Esophagus muscularis mucosa (tissue), 4 donors: ENCODE measurements at places on chromosomes 3 and 15. TPM values are rescaled to one million over a fixed set of nuclear protein-coding genes. Genes with fewer than 3 reads are reported as not detected.

The ZDHHC23 gene
- 2.5 TPM for total RNA-seq

The SH2D7 gene
- total RNA-seq: not detected

The TRPM1 gene
- total RNA-seq: not detected

The NR1I2 gene
- total RNA-seq: not detected

The CPB1 gene
- total RNA-seq: 0.46 TPM

The KLHL6 gene
- total RNA-seq: 4.1 TPM

The KIF23 gene
- 1.7 TPM for total RNA-seq

The IQCF5 gene
- not detected for total RNA-seq

The HCN4 gene
- total RNA-seq: not detected

The MORC1 gene
- not detected for total RNA-seq

The GUCA1C gene
- total RNA-seq: not detected

The GOLGA8M gene
- total RNA-seq: 0.71 TPM

The NAALADL2 gene
- 3.8 TPM for total RNA-seq

The FAH gene
- total RNA-seq: 13.2 TPM

The CA12 gene
- total RNA-seq: 3.3 TPM

The HCLS1 gene
- 20.5 TPM for total RNA-seq

The PIERCE2 gene
- 4.2 TPM for total RNA-seq

The COPG1 gene
- total RNA-seq: 89.1 TPM

The CAMKV gene
- total RNA-seq: not detected

The PLIN1 gene
- 5.8 TPM for total RNA-seq

The CHST13 gene
- total RNA-seq: 0.42 TPM

The ITPKA gene
- total RNA-seq: 0.97 TPM

The ALDH1A3 gene
- 46.1 TPM for total RNA-seq

The CLSTN2 gene
- total RNA-seq: 3.7 TPM

The SERF2 gene
- total RNA-seq: 811 TPM

The TM4SF4 gene
- total RNA-seq: 5.5 TPM

The LYZL4 gene
- not detected for total RNA-seq

The PAK2 gene
- total RNA-seq: 51.1 TPM

The CACNA1D gene
- total RNA-seq: 1.4 TPM

The CCDC39 gene
- total RNA-seq: not detected

The VGLL3 gene
- total RNA-seq: 26.2 TPM

The TGM5 gene
- total RNA-seq: 0.33 TPM

The LMAN1L gene
- total RNA-seq: 0.66 TPM

The ZNF80 gene
- total RNA-seq: not detected

The IL17RC gene
- 42.2 TPM for total RNA-seq

The GOLGA8S gene
- under 0.01 TPM for total RNA-seq

The PAQR5 gene
- total RNA-seq: 2.5 TPM

The C15orf40 gene
- 8.7 TPM for total RNA-seq

The SCN11A gene
- total RNA-seq: 0.34 TPM

The SAMMSON gene
- total RNA-seq: 2.8 TPM

The CHAC1 gene
- 1.3 TPM for total RNA-seq

The RHOV gene
- total RNA-seq: not detected

The CYP8B1 gene
- not detected for total RNA-seq

The DPPA4 gene
- total RNA-seq: not detected

The OR5K1 gene
- total RNA-seq: not detected

The TADA3 gene
- 73.6 TPM for total RNA-seq

The LRRC31 gene
- total RNA-seq: not detected

The SKOR1 gene
- 1.2 TPM for total RNA-seq

The CHRNA7 gene
- total RNA-seq: 2.8 TPM

The CILP gene
- 119 TPM for total RNA-seq

The SLC12A1 gene
- not detected for total RNA-seq
